CD4-positive, alpha-beta memory T cell (primary cell): ENCODE measurements at places on chromosomes 5 and 9. TPM values are rescaled to one million over a fixed set of nuclear protein-coding genes. Genes with fewer than 3 reads are reported as not detected.

Gene IL3
- not detected for total RNA-seq

DNA sequence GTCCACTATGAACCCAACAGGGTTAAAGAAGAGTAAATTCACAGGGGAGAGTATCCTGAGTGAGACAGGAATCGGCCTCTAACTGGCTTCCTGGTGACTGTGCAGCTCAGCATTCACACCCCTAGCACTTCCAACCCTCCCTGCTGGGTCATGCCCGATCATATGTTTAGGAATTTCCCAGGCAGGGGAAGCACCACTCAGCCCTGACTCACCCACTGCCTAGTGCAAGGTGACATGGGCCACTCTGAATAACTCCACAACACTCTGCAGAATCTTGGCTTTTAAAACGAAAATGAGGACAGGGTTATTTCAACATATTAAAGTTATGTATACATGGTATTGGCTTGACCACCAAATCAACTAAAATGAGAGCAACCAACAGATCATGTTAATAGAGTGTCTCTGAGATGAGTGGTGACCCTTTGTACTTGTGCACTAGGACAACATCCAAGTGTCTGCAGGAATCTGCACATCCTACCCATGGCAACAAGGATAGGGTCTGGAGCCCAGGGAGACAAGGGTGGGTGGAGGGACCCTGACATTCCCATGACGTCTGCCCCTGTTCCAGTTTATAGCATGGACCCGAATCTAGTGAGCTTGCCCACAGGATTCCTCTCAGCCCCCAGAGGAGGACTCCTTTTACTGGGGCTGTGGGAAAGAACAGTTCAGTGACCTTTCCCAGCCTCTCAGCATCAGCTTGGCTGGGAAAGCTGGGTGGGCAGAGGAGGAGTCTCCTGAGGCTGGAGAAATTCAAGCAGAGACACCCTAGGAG lies 485.8 kb downstream of the SEMA5A start:
- H3K36me3 ChIP-seq, result no peaks in the 10 kb centered on the region
- no peak overlapping the region for H3K27ac ChIP-seq
- no peak for DNase-seq
- H3K4me3 ChIP-seq, result no peak overlapping the region

DNA sequence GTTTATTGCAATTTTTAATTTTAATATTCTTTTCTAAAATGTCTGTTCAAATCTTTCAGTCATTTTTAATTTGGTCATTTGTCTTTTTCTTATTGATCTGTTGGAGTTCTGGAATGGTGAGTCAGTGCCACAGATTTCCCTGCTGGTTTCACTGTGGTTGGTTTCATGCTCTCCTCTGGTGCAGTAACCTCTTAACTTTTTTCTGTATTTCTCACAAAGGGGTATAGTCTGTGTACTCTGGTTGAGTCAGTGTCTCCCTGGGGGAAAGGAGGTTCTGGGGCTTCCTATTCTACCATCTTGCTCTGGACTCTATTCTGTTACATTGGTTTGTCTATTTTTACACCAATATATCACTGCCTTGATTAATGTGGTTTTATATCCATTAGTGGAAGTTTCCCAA lies 178.8 kb downstream of the CSNK1G3 start:
- no peak overlapping the region for H3K27ac ChIP-seq
- H3K4me1 ChIP-seq, result no peaks in the 10 kb centered on the region
- no peak for DNase-seq
- H3K4me3 ChIP-seq, result no peak overlapping the region
- H3K27me3 ChIP-seq, result no peaks in the 10 kb centered on the region
- H3K36me3 ChIP-seq, result no peaks in the 10 kb centered on the region

- H3K27me3 ChIP-seq, result no peaks in the 10 kb centered on the region
- H3K4me1 ChIP-seq, result no peaks in the 10 kb centered on the region
- H3K27ac ChIP-seq, result no peak overlapping the region
- no peaks in the 10 kb centered on the region for H3K36me3 ChIP-seq
These were observed 66.1 kb upstream of the PPP1R26 start for GRCh38 chr9:135413461-135413860.

Gene SLC25A2
- 0.38 TPM for total RNA-seq

DNA sequence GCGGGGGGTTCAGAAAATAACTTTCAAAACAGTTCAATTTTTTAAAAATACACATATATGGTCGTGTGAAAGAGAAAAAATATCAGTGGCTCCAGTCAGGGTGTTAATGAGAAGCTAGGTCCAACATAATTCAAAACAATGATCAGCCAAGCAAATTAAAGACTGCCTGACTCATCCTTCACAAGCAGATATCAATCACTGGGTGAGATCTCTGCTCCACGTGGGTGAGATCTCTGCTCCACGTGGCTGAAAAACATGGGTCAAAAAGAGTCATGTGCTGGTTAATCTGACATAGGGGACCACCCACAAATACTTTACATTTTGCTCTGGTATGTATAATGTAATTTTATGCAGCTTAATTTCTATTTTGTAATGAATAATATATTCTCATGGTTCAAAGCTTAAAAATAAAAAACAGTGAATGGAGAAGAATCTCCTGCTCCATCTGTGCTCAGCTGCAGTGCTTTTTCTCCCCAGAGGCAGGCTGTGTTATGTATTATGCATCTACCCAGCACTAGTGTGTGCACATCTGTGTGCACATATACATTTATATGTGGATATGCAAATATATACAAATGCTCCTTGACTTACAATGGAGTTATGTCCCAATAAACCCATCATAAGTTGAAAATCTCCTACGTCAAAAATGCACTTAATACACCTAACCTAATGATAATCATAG lies 93.1 kb upstream of the S1PR3 start:
- H3K27ac ChIP-seq, result no peak overlapping the region
- H3K4me1 ChIP-seq, result no peaks in the 10 kb centered on the region

- no peak overlapping the region for H3K4me3 ChIP-seq
- H3K27ac ChIP-seq, result no peak overlapping the region
- no peaks in the 10 kb centered on the region for H3K27me3 ChIP-seq
- H3K4me1 ChIP-seq, result peaks cover 42% of the 10 kb centered on the region
These were observed 24.6 kb downstream of the RAPGEF6 start for GRCh38 chr5:131610198-131611063.

GRCh38 chr5:90949469-90950358 lies 391.1 kb downstream of the ADGRV1 start:
- no peak overlapping the region for H3K4me3 ChIP-seq
- no peak overlapping the region for H3K27ac ChIP-seq
- no peaks in the 10 kb centered on the region for H3K27me3 ChIP-seq
- no peak for DNase-seq
- H3K4me1 ChIP-seq, result no peaks in the 10 kb centered on the region

GRCh38 chr5:153135411-153135810 lies 355.1 kb upstream of the GRIA1 start:
- H3K36me3 ChIP-seq, result no peaks in the 10 kb centered on the region
- no peaks in the 10 kb centered on the region for H3K4me1 ChIP-seq
- no peak overlapping the region for H3K27ac ChIP-seq
- H3K27me3 ChIP-seq, result no peaks in the 10 kb centered on the region
- no peak for DNase-seq

- DNase-seq, result no peak
- H3K27me3 ChIP-seq, result no peaks in the 10 kb centered on the region
- H3K4me3 ChIP-seq, result no peak overlapping the region
- H3K36me3 ChIP-seq, result peaks cover 50% of the 10 kb centered on the region
These were observed 18.6 kb downstream of the BRD3 start for GRCh38 chr9:134049236-134049635.

- no peaks in the 10 kb centered on the region for H3K27me3 ChIP-seq
- no peak for DNase-seq
- no peak overlapping the region for H3K27ac ChIP-seq
- no peaks in the 10 kb centered on the region for H3K4me1 ChIP-seq
- no peaks in the 10 kb centered on the region for H3K36me3 ChIP-seq
- H3K4me3 ChIP-seq, result no peak overlapping the region
These were observed 304.4 kb upstream of the SMC2 start for GRCh38 chr9:103789686-103790085.
